ENCODE measurements at places on chromosomes 4 and X.

GRCh38 chr4:25986807-25987206 is 72.8 kb downstream of the SMIM20 start:
- DNase-seq = no peak

DNA sequence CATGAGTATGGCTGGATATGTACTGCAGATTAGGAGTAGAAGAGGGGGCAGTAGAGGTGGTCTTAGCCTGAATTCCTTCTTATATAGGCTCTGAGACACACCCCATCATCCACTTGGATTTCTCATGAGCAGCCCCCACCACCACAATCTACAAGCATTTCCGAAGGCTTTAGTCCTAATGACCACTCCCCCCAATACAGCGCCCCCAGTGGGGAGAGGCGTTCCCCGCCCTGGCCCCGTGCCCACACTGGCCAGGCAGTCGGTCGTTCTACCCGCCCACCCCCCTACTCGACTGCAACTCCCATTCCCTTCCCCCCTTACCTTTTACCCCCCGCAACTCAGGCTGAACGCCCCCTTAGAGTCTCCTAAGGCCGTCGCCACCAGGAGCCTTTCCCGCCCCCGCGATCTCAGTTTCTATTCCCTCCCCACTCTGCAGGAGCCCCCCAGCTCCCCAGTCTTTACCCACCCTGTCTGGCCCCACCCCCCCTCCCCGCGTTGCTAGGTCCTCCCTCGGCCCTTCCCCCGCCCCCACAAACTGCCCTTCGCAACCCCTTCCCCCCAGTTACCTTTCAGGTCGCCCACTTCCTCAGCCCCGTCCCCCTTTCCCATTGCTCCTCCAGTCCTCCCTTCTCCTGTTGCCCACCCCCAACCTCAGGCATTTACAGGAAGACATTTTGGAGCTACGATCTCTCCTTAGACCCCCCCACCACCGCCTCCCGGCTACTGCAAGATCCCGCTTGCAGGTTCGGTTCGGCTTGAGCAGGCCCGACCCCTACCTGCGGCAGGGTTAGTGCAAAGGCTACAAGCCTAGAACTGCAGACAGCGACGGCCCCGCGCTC is 468 bp downstream of the ZMYM3 start:
- no peak for DNase-seq

- DNase-seq = no peak
Measured at GRCh38 chr4:175531405-175532091, 280.5 kb downstream of the GPM6A start.

- DNase-seq = no peak
Measured at GRCh38 chr4:168496834-168497233, at the start of gene PALLD. TSS of gene PALLD (plus strand) at chr4:168497052.
